NCI-H2029 treated with DMSO at 0.1 percent for 48 hours (cell line): ENCODE measurements at places on chromosomes 2 and 18.

GRCh38 chr2:136254681-136255080 lies 136.7 kb upstream of the CXCR4 start:
- DNase-seq: no peak

- DNase-seq: no peak
Observed at GRCh38 chr2:107728586-107728985, 98.1 kb upstream of the RGPD4 start.

- DNase-seq: no peak
Observed at GRCh38 chr2:224520064-224520463, 65.1 kb downstream of the CUL3 start.

- no peak for DNase-seq
Observed at GRCh38 chr18:77815666-77816338, 566.2 kb downstream of the GALR1 start.

- no peak for DNase-seq
Observed at GRCh38 chr2:51441786-51442185, 409.9 kb upstream of the NRXN1 start.

- DNase-seq: no peak
Observed at GRCh38 chr18:77876319-77876865, 626.7 kb downstream of the GALR1 start.

DNA sequence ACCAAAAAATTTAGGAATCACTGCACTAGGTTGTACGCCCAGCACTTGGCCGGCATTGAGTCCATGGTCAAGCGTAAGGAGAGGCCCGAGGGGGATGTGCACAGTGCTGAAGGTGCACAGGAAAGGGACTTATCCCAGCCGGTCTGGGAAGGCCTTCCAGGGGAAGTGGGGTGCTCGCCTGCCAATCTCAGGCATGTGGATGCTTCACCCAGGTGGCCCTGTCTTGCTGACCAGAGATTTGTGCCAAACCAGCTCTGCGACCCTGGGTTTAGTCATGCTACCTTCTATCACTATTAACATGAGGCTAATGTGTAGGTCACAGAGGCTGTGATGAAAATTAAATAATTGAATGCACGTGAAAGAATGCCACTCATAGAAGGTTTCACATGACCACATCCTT lies 1.7 kb upstream of the ITM2C start:
- DNase-seq: no peak

DNA sequence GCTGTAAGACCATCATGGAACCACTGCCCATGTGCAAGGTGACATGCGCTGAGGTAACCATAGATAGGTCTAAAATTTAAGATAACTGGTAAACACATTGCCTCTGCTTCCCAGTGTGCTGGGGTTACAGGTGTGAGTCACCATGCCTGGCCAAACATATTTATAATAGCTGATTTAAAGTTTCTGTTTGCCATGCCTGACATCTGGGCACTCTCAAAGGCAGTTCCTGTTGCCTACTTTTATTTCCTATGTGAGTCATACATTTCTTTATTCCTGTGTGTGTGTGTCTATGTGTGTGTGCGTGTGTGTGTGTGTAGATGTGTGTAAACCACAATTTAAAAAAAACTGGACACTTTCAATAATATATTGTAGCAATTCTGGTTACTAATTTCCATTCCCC lies 415.2 kb upstream of the NETO1 start:
- DNase-seq: no peak

DNA sequence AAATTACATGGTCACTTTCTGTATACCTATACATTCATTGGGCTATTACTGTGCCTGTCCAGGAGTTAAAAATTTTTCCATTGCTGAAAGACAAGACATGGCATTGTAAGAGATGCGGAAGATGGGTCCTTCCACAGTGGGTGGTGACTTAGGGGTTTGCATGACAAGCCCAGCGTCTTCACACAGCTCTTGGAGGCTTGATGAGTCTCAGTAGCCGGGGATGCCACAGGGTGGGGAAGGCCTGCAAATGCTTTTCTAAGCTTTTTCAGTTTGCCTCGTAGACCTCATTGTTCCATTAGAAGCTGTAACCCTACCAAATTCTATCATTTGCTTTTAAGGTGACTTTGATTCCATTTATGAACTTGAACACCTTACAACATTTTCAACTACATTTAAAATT lies 18.1 kb upstream of the MAPRE3 start:
- no peak for DNase-seq

- no peak for DNase-seq
Observed at GRCh38 chr2:5685225-5685624, 7.0 kb upstream of the SOX11 start.

DNA sequence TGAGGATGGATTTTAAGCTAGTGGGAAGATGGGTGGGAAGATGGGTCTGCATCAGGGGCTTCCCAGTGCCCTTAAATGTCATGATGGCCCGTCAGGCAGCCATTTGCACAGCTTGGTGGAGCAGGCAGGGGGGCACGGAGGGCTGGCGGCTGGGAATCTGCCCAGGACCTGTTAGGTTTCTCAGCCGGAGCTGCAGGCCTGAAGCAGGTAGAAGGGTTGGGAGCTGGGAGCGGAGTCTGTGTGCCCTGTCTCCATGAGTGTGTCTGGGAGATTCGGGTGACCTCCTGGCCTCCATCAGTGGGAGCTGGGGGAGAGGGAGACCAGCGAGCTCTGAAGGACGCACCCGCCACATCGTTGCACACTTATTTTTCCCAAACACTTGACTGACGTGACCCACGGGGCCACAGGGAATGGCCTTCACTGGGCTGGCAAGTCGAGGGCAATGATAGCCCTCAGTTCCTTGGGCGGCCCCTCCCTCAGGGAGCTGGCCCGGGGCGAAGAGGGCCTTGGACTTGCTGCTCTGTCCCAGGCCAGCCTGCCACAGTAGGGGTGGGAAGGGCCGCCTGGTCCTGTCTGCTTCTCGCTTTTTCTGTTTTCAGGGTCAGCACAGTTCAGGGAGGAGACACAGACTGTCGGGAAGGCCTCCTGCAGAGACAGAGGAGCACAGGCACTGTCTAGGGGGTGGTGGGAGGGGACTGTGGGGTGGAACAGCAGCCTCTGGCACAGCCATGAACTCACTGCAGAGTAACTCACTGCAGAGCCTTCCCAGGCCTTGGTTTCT lies 236.8 kb downstream of the ZBTB7C start:
- no peak for DNase-seq

- DNase-seq: no peak
Observed at GRCh38 chr2:177282181-177282641, 17.7 kb upstream of the NFE2L2 start.

- DNase-seq: no peak
Observed at GRCh38 chr18:2412281-2412680, 159.0 kb downstream of the METTL4 start.

GRCh38 chr2:215356334-215356947 lies 44.6 kb downstream of the ATIC start:
- DNase-seq: no peak

DNA sequence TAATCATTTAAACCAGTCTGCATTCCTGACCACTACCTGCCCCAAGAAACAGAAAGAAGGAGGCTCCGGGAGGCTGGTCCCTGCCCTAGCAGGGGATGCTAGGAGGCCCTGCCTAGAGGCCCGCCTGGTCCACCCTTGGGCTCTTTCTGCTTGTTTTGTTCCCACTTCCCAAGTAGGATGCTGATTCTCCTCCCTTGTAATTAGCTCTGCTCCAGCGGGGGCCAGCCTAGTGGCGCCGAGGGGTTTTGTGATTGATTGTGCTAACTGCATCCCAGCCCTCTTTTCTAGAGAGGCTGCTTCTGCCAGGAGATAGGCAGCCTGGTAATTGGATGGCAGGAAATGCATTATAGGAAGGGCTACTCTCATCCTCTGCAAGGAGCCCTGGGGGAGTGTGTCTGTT lies 220.0 kb downstream of the LOXHD1 start:
- DNase-seq: no peak

- DNase-seq: no peak
Observed at GRCh38 chr18:34448662-34449061, 223.9 kb upstream of the NOL4 start.

GRCh38 chr2:222698276-222698675 lies 26.8 kb downstream of the MOGAT1 start:
- no peak for DNase-seq

- no peak for DNase-seq
Observed at GRCh38 chr2:218869064-218869463, 9.5 kb downstream of the WNT6 start.

GRCh38 chr2:202813387-202813786 lies 58.2 kb downstream of the ICA1L start:
- DNase-seq: no peak

DNA sequence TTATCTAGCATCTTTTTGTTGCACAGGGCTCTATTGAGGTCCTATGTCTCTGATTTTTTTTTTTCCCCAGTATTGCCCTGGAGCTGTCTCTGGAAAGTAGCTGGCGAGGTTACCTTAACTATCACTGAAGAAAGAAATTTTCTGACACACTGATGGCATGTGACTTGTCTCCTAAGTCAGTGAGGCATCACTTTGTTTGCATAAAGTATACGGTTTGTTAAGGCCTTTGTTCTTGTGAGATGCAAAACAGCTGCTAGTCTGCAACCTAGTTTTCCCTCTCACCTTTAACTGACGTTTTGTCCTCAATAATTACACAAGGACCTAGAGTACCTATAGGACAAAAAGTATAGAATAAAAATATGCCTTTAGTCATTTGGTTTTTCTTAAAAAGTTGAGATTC lies 41.8 kb downstream of the UBXN4 start:
- no peak for DNase-seq

GRCh38 chr2:239329284-239329971 lies 71.4 kb downstream of the HDAC4 start:
- DNase-seq: no peak

DNA sequence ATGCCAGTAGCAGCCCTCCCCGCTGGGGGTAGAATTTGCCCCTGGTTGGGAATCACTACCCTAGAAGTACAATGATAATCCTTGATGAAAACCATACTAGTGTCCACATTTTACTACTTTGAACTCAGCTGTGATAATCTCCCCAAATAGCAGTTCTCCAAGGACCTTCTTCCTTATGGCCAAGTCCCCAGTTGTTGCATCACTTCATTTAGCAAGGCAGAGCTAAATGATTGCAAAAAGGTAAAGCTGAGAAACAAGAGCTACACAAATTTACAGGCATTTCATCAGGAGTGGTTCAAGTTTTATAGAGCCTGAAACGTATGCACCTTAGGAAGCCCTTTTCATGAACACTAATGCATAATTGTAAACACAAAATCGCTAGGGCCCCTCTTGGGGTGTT lies 44.9 kb upstream of the REL start:
- DNase-seq: no peak

DNA sequence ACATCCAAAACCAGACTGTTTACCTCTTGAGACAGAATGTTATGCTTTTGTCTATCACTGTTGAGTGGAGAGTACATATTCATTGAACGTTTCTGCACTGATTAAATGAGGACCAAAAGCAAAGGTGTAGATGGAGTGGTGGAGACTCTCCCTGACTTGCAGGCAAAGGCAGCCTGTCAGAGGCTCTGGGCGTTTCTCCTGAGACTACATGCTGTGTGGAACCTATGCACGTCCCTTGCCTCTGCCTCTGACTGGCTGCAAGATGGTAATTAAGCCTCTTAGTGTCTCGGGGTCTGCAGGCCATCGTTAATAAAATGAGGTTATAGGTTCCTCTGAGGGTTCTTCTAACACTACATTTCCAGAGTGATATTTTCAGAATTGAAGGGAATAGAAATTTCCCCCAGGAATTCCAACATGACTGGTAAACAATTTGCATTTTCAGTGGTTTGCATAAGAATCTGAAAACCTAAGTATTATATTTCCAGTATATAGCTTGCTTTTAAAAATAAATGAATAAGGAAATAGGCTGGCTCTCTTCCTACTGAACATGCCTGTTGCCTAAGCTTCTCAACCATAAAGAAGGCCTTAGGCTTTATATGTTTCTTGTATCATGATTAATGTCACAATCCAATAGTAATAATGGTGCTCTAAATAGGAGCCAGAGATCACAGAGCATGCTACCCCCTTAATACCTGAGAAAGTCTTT lies 107.4 kb downstream of the FTCDNL1 start:
- DNase-seq: no peak

GRCh38 chr18:741931-742512 lies 29.6 kb upstream of the ENOSF1 start:
- DNase-seq: peak; percentile 11

DNA sequence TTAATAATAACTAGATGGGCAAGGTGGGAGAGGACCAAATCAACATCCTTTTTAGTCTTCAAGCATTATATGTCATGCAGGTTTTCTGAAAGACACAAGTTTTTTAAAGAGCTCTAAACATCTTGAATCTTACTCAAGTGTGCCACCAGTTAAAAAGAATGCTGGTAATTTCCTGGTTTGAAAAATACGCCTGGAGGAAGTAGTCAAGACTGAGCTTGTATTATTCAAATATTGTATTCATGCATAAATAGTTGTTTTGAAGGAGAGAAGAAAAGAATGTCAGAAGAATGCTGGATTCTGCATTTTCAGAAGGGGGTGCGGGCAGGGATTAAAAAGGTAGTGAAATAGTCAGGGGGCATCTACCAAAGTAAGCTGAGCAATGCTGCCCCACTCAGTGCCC lies 90.7 kb downstream of the WDPCP start:
- DNase-seq: no peak
